ENCODE measurements at places on chromosomes 7 and 10.

GRCh38 chr7:50567715-50568261, 2.6 kb upstream of the DDC start:
- no peak for DNase-seq

GRCh38 chr7:46660402-46660980, 739.4 kb upstream of the IGFBP3 start:
- DNase-seq, result no peak

GRCh38 chr10:8352171-8353075, 297.9 kb downstream of the GATA3 start:
- no peak for DNase-seq

DNA sequence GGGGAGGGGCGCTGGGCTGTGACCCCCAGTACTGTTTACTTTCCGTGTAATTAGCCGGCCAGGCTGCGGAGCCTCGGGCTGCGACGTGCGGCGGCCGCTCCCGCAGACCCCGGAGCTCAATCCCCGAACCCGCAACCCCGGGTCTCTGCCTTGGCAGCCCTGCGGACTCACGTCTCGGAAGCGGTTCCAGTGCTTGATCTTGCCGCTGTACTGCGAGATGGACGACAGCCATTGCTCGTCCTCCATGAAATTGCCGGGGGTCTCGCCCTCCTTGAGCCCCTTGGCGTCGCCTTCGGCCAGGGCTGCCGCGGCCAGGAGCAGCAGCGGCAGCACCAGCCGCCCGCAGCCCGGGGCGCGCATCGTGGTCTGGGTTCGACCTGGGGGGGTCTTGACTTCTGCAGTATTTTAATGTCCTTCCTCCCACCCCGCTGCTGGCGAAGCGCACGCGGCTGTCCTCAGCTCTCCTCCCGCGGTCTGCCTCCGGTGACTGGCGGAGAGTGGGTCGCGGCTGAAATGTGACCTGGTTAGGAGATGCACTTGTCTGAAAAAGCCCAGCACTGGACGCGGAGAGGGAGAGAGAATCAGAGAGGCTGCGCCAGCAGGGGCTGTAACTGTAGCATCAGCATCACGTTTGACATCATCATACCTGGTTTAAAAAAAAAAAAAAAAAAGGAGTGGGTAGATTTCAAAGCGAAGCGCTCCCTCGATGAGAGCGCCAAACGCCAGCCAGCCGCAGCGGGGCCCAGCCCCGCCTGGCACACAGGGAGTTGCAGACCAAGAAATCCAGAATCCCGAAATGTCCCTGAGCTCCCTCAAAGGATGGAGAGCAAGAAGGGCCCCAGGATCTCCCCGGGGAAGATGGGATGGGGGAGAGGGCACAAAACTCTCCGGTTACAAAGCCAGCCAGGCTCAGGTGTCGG, at the start of gene SPOCK2:
Gene SPOCK2 (minus strand): TSS at position 583 of the 920 bp plus-strand sequence. CDS start 223 bp downstream, at position 360.
- DNase-seq, result peak; percentile 62

GRCh38 chr7:37703361-37703760, 19.8 kb downstream of the GPR141 start:
- no peak for DNase-seq

GRCh38 chr10:9853405-9854355, 1164.0 kb upstream of the CELF2 start:
- DNase-seq, result no peak

GRCh38 chr10:9957351-9957750, 1060.3 kb upstream of the CELF2 start:
- DNase-seq, result no peak

DNA sequence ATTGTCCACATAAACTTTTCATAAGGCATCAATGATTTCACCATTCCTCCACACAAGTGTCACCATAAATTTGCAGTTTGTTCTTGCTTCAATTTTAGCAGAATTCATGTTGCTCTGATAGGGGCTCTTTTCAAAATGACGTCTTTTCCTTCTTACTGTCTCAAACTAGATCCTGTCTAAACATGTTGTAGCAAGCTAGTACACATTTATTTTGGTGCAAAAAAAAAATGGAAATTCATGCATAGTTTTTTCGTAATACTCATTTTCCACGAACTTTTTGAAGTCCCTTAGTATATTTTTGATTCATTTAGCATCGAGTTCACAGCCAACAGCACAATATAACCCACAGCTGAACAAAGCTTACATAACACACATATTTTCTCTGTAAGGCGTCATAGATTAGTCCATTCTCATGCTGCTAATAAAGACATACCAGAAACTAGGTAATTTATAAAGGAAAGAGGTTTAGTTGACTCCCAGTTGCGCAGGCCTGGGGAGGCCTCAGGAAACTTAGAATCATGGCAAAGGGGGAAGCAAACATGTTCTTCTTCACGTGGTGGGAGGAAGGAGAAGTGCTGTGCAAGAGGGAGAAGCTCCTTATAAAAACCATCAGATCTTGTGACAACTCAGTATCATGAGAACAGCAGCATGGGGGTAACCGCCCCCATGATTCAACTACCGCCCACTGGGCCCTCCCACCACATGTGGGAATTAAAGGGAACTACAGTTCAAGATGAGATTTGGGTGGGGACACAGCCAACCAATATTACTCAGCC, 301.5 kb downstream of the CCDC3 start:
- DNase-seq, result no peak

DNA sequence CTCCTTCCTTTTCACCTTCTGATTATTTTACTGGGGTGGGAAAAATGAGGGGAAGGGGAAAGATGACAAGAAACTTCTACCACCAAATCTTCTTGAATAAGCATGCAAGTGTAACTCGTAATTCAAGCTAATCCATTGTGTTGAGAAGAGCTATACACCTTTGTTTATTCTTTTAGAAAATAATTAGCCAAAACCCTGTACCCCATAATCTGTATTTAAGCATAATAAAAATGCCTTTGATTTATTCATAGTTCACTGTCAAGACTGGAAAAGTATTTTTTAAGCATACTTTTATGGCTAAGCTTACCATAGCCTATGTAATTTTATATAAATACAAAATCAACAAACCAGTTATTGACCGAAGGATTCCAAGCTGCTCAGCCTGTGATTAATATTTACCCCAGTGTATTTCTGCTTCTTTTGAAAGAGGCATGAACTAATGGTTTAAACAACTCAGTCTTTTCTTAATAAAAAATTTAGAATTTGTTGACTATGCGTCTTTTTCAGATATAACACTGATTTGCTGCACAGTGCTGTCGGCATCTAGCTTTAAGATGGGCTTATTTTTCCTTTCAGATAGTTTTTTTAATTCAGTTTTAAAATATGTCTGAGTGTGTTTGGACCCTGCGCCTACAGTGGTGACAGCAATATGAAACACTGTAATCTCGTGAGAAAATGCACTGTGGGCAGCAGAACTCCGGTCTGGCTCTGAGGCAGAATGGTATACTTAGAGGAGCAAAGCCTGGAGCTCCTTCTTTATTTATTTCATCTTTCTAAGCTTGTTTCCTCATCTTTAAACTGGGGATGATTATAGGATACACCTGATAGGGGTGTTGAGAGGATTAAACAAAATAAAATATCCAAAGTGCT, 238.8 kb upstream of the LRGUK start:
- DNase-seq, result no peak

- no peak for DNase-seq
Observed at GRCh38 chr7:94348142-94348541, 46.6 kb upstream of the COL1A2 start.

GRCh38 chr7:23396222-23397015, 73.9 kb downstream of the IGF2BP3 start:
- DNase-seq, result no peak

GRCh38 chr7:111486472-111487142, 75.7 kb downstream of the IMMP2L start:
- DNase-seq, result no peak

GRCh38 chr10:61973906-61974305, 72.4 kb downstream of the ARID5B start:
- DNase-seq, result no peak

Data from activated T-helper 2 cell treated with anti-CD3 and anti-CD28 coated beads, Interferon-gamma antibody, Interleukin-2, Interleukin-4, amounts not matched to agents 10 μg/mL and 5 μg/mL and 100 μg/mL, durations not matched to agents 14 hours and 24 hours and 36 hours (primary cell).